ENCODE measurements at places on chromosomes 1 and 21.

- DNase-seq = no peak
Observed at GRCh38 chr1:56187405-56187804, 392.0 kb downstream of the PLPP3 start.

DNA sequence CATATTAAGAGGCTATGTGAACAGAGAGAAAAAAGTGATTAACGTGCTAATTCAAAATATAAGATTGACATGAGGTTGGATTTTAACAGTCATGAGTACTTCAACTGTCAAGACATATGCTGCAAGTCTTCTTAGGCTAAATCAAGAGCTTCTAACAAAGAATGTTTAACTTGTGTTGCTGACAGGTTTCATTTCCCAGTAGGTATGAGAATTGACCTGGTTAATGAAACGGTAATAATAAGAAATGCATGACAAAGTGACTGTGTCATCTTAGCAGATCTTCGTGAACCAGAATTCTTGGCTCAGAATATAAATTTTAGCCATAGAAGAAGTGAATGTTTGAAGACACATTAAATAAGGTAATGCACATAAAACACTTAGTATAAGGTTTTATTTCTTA, 132.6 kb upstream of the PTGFR start:
- DNase-seq = no peak

GRCh38 chr1:41291195-41291594, 49.1 kb upstream of the SCMH1 start:
- DNase-seq = no peak

DNA sequence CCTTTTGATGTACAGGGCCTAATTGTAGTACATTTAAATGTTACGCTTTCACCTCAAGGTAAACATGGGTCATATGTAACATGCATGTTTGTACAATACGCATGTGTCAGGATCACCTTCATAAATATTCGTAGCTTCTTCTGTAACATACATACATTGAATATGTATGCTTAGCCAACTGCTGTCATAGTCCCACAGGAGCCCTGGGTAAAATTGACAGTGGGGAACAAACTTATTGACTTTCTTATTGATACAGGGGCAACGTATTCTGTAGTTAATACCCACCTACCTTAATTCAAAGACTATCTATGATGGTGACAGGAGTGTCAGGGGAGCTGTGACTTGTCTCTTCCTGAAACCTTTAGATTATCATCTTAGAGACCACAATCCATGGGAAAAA, 3.7 kb upstream of the REN start:
- DNase-seq = no peak

DNA sequence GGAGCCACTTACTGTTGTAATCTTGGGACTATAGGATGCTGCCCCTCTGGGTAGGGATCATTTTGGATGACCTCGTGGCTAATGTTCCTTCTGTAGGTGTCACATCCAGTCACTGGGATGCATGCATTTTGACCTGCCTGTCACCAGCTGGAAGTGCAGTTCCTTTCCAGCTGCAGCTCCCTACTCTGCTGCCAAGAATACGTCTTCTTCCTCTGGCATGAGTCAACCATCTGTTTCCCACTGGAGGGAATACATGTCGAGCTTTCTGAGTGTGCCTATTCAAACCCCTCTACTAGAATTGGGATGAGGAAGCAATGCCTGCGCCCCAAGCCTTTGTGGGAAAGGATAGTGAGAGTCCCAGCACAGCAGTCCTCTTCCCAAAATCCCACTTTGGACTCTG, 415.5 kb upstream of the ADAMTS5 start:
- no peak for DNase-seq
